Fibroblast of upper back skin (primary cell): ENCODE measurements at places on chromosomes 2 and 18.

GRCh38 chr2:11796190-11797171 is 50.0 kb downstream of the LPIN1 start:
- DNase-seq, result peak; percentile 88

- DNase-seq, result no peak
These were observed 110.9 kb downstream of the LYPD6 start for GRCh38 chr2:149441255-149441654.

- no peak for DNase-seq
These were observed 3.4 kb upstream of the BCL11A start for GRCh38 chr2:60556576-60557485.

DNA sequence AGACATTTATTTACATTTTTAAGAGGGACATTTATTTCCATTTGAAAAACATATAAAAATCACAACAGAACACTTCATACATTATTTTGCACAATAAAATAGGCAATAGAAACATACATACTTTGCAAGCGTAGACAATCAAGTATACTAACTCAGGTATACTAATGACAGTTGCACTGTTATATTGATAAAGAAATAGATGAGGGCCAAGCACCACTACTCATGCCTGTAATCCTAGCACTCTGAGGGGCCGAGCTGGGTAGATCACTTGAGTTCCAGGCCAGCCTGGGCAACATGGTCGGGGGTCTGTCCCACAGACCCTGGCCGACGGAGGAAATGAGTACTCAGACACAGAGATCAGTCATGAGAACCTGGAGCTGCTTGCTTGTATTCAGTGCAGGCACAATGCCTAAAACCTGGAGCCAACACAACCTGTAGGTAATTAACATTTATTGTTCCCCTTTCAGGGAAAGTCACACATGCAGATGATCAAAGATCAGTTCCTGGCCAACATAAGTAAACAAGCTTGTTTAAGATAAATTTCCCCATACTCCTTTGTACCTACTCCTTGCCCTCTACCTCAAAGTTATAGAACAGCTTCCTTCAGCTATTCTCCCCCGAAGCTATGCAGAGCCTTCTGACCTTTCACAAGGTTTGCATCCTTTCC is 1960.2 kb downstream of the SUCLG1 start:
- DNase-seq, result no peak

- DNase-seq, result no peak
These were observed 371.7 kb downstream of the TNS1 start for GRCh38 chr2:217631115-217631514.

GRCh38 chr2:218065239-218066006 is 3.6 kb upstream of the RUFY4 start:
- DNase-seq, result no peak

- no peak for DNase-seq
These were observed 55.4 kb upstream of the COL5A2 start for GRCh38 chr2:189234991-189235390.

DNA sequence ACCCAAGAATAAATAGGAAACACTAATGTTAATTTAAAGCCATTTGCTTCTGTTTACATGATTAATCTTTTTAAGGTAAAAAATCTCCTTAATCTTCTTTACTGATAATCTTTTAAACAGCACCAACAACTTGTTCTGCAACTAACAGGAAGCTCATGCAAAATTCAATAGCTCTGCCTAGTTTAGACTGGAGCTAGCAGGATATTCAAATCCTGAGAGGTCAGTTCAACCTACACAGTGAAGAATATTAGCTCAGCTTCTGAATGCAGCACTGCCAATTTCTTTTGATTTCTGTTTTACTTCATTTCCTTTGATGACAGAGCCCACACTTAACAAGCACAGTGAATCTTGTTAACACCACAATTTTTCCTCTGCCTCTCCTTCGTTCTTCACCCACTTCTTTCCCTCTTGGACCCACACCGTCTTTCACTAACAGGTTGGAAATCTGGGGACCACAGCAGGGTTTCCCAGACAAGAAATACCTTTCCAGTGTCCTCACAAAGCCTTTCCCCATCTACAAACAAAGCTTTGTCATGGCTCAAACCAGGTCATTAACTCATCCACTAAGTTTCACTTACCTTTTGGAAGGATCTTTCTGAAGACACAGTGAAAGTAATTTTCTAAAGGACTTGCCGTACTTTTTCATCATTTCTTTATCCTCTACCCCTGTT is 109.8 kb downstream of the STK39 start:
- no peak for DNase-seq

DNA sequence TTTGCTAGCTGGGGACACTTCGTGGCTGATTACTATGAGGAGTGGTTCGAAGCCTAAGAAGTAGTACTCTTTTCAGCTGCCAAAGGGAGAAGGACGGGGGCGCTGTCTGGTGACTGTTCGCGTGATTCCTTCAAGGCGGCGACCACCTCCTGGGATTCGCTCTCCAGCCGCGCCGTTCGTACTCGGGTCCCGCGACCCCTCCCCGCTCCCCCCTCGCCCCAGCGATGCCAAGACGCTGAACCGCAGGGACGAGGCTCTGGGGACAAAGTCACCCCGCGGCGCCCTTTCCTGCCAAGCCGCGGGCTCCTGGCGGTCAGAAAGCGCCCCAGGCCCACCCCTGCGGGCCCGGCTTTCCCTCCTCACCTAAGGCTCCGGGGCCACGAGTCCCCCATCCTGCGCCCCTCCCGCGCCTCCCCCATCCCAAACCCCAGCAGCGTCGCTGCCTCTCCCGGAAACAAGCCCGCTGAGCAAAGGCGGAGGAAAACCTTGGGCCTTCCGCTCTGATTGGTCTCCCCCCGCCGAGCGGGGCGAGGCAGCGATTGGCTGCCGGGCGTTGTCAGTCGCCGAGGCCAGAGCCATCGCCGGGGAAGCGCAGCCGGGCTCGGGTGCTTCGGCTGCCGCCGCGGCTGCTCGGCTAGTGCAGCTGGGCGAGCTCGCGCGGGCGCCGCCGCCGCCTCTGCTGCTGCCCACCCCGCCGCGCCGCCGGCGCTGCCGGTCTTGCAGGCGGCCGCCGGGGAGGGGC is 404.3 kb downstream of the XIRP2 start:
- DNase-seq, result peak; percentile 90

- DNase-seq, result no peak
These were observed 24.7 kb downstream of the HS6ST1 start for GRCh38 chr2:128293870-128294455.

DNA sequence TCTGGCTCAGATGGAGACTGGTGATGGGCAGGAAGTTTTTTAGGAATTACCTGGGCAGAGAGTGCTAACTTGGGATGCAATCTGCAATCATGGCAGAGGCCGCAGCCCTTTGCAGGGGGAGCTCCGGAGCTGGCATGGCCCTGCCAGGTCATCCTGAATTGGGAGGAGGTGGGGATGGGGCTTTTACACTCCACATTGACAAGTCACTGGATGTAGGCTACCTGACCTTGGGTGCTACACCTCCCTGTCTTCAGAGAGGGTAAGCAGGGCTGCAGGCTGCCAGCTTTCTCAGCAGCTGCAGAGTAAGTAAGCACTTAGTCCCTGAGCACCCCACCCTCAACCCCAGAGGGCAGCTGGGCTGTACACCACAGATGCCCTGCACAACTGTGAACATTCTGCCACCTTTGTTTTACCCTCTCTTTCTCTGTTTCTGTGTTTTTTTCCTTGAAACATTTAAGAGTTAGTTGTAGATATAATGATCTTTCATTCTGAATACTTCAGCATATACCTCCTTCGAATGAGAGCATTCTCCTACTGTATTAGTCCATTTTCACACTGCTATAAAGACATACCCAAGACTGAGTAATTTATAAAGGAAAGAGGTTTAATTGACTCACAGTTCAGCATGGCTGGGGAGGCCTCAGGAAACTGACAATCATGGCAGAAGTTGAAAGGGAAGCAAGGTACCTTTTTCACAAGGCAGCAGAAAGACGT is 6.8 kb upstream of the HS1BP3 start:
- no peak for DNase-seq

- peak; percentile 83 for DNase-seq
These were observed 875 bp downstream of the C18orf63 start for GRCh38 chr18:74316257-74317170.

DNA sequence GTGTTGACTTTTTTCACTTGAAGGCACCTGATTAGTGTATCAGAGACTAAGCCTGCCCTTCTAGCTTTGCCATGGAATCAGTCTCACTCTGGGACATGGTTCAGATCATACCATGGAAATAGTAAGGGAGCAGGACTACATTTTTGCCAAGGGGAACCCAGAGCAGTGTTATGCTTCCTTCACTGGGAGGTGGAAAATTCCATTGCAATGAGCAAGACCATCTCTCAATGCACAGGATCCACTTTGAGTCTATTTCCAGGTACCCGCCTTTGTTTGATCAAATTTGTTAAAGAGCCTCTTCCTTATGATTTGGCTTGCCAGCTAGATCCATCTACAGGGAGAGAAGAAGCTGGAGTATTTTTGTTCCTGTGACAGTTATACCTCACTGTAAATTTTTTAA is 395.8 kb downstream of the MTX2 start:
- no peak for DNase-seq

DNA sequence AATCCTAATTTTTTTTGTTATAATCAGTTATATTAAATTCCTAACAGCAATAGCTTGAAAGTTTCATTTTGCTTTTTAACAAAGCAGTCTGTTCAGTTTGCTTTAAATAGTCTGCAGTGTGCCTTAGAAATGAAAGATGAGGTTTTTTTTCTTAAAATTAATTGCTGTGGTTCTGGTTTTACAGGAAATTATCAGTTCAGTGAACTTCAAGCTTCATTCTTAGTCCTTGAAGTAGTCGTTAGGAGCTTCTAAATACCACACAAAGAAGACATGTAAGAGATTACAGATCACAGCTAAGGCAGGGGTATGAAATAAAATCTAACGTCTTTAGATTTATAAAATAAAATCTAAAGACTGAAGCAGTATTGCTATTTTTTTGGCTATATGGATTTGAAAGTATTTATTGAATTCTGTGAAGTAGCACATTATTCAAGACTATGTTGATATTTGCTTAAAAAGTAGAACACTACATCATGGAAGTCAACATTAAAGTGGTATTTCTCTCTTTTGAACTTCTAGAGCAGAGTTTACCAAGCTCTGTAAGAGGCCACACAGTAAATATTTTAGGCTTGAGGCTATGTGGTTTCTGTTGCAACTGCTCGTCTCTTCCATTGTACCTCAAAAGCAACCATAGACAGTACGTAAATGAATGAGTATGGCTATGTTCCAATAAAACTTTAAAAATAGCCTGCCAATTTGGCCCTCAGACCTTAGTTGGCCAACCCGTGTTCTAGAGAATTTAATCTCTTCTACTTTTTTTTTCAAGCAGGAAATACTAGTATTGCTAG is 81.5 kb upstream of the STON1 start:
- peak; percentile 82 for DNase-seq

DNA sequence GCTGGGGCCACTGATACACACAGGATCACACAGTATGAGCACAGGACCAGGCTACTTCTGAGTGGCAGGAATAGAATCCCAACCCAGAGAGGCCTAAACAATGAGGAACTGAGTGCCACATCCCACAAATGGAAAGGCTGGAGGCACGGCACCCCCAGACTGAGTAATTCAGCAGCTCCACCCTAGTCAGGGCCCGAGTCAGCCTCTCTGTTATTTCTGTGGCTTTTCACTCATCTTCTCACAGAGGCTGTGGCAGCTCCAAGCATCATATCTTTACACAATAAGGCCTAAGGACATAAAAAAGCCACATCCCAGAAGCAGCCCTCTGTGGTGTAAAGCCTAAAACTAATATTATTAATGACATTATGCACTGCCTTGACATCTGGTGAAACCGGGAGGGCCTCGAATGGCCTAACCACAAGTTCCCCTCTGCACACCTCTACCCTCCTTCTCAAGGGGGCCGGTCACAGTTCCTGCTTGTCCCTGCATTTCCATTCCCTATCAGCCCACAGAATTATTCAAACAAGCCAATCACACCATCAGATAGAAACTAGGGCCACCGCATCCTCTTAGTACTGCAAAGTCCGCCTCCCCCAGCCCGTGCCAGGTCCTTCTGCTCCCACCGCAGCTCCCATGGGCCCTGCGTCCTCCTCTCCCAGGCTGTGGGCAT is 12.5 kb upstream of the MAL start:
- peak; percentile 2 for DNase-seq

GRCh38 chr2:191629001-191629453 is 48.9 kb upstream of the NABP1 start:
- no peak for DNase-seq

DNA sequence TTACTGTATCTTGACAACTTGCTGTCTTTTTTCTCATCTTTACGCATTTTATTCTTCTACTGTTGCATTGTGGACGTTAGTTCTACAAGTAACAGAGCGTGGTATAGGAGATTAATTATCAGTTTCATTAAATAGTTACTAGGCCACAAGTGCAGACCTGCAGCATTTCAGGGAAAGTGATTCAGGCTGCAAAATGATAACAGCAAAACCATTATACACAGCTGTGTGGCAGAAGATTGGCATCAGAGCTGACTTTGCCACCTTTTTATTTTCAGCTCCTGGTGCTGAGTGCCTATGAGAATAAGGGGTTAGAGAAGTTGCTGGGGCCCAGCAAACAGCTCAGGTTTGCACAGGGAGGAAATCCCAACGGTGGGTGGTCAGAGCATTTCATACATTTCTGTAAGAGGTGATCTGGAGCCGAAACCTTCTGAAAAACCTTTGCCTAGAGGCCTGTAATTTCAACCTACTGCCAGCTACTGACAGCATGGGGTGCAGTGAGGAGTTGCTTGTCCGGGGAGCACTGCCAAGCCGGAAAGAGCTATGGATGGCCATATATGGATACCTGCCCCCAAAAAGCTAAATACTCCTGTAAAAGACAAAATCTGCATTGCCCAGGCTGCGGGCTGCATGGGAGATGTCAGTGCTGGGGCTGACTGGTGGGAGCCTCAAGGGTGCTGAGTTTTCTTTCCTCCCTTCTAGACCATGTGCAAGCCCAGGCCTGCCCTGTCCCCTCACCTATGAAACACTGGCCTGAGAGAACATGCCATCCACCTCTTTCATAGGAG is 2.7 kb upstream of the CCBE1 start:
- no peak for DNase-seq

DNA sequence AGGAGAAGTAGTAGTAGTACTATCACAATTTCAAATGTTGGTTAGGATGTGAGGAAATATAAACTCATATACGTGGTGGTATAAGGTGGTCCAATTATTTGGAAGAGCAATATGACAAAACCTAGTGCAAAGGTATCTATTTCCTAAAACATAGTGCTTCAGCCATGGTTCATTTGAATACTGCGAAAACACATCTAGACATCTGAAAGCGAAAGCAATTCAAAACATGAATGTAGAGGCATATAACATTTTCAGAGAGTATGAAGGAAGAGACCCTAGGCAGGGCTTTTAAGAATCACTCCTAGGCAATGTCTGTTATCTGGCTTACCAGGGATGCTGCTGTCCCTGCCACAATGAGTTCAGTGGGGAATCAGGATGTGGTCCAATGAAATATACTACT is 1085.8 kb downstream of the TDRD15 start:
- no peak for DNase-seq

DNA sequence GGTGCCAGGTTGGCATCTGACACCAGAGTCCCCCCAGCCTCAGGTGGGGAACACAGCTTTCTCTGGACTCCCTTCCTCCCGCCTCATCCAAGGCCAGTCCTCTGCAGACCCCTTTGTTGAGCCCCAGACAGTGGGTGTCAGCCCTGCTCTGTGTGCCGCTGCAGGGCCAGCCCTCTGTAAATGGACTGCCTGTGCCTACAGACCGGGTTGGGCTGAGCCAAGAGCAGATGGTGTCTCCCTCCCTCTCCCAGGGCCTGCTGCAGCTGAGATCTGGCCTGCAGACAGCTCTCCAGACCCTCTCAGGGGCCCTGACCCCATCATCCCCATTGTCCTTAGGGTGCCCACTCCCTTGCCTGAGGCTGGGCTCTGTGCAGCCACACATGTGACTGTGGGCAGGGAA is 160.8 kb downstream of the KLHL29 start:
- DNase-seq, result no peak

GRCh38 chr2:210862283-210863065 is 306.1 kb downstream of the CPS1 start:
- no peak for DNase-seq
